ENCODE measurements at places on chromosomes 2 and 18.

DNA sequence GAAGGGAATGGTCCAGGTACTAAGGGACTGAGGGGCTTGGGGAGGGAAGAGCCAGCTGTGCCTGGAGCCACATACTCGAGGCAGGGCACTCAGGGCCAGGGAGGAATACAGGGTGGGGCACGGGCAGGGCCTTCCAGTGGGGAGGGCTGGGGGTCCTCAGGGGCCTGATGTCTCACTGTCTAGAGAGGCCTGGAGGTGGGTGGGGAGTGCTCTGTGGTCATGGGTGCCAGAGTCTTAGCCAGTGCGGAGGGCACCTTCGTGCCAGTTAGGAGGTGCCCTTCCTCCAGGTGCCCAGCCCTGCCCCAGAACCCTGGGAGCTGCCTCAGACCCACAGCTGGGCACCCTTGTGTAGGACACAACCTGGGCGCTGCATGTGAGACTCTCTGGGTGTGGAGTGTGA lies 81.2 kb downstream of the SMAD7 start:
- DNase-seq, result no peak

- DNase-seq, result no peak
These were observed 38.0 kb downstream of the PTRHD1 start for GRCh38 chr2:24754985-24755705.

GRCh38 chr2:188130317-188130716 lies 161.4 kb upstream of the GULP1 start:
- no peak for DNase-seq

DNA sequence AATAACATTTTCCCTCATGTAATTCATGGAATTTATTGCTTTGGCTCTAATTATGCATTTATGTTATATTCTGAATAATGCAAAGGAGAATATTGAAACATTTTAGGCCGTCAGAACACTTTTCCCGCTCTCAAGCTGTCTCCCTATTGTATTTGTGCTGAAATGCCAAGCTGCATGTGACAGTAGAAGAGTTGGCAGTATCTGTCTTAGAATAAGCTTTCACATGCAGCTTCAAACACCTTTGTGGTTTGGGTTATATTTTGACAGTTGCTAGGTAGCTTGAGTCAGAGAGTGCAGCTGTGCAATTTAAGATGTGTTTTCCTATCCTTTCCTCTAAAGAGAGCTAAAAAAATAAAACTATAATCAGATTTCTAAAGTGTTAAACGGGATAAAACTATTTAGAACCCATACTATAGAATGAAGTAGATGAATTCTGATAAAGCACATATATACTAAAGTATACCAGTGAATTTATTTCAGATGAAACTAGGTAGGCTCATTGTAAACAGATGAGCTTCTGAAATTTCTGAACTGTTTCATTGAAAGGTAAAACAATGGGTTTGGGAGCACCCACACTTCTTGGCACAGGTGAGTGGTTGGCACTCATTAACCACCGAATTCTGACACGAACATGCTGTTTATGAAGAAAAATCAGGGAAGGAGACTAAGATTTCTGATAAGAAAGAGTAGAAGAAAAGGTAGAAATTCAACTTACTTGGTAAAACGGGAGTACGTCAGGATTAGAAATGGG lies 43.4 kb downstream of the PLCL1 start:
- DNase-seq, result no peak

GRCh38 chr2:236143811-236144210 lies 24.4 kb downstream of the GBX2 start:
- no peak for DNase-seq

- DNase-seq, result no peak
These were observed 422.0 kb downstream of the GALR1 start for GRCh38 chr18:77671456-77672167.

GRCh38 chr2:105327690-105328089 lies 1.8 kb downstream of the TGFBRAP1 start:
- DNase-seq, result no peak

DNA sequence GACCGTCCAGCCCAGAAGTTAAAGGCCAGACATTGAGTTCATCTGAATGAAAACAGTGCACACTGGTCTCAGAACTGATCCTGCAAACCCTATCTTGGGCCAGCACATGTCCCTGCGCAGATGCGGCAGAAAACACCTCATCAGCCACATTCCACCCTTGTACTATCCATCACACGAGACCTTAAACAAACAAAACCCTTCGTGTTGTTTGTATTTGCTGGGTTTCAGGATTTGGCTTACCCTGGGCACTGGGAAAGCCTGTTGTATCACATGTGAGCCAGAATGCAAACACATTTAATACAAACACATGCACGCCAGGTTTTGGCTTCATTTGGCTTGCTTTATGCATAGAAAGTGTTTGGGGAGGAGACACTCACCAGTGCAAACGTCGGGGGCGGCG lies 12.5 kb downstream of the WIPF1 start:
- DNase-seq, result no peak

- DNase-seq, result no peak
These were observed 190.4 kb downstream of the KIAA1328 start for GRCh38 chr18:37019157-37019827.

- no peak for DNase-seq
These were observed 28.6 kb upstream of the MEX3C start for GRCh38 chr18:51226068-51226467.

GRCh38 chr18:28439870-28440269 lies 262.9 kb upstream of the CDH2 start:
- DNase-seq, result no peak

- no peak for DNase-seq
These were observed 276.6 kb downstream of the MREG start for GRCh38 chr2:215736653-215737290.

DNA sequence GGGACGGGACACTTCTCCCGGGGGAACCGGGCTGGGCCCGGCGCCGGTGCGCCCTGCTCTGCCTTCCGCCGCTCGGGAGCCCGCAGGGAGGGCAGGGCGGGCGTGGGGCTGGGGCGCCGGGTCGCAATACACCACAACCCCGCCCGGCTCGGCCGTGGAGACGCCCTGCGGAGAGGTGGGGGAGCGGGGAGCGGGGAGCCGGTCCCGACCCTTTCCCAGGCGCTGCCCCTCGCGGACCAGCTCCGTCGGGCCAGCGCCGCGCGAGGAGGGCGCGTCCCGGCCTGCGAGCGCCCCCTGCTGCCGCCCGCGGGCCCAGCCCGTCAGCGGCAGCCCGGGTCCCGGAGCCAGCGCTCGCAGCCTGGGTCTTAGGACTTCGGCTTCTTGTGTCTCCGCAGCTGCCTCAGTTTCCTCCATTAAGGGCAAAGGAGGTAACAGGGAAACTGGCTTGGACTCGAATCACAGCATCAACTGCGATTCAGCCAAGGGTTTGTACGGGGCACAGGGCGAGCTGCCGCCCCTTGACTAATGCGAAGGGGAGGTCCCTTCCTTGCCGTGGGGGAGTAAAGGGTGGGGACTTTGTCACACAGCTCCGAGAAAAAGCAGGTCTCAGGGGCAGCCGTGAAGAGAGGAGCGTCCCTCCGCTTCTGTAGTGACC lies 635 bp upstream of the ADRA2B start:
- peak; percentile 56 for DNase-seq

GRCh38 chr2:180653481-180653880 lies 326.9 kb upstream of the UBE2E3 start:
- no peak for DNase-seq

DNA sequence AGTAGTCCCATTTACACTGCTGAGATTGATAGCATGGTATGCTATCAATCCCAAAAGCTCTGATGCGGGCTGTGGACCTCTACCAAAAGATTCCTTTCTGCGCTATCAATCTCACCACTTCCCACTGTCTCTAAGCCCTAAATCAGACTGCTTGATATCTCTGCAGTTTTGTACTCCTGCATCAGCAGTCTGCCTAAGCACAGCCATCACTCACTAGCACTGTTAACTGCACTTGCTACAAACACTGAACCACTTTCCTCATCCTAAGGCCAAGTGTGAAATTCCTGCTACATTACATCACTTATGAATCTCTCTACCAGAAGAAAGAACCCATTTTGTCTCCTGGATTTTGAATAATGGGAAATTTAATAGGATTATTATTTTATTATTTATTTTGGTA lies 237.0 kb downstream of the HNMT start:
- DNase-seq, result no peak

- DNase-seq, result no peak
These were observed 69.5 kb upstream of the PSME4 start for GRCh38 chr2:54040250-54040649.

DNA sequence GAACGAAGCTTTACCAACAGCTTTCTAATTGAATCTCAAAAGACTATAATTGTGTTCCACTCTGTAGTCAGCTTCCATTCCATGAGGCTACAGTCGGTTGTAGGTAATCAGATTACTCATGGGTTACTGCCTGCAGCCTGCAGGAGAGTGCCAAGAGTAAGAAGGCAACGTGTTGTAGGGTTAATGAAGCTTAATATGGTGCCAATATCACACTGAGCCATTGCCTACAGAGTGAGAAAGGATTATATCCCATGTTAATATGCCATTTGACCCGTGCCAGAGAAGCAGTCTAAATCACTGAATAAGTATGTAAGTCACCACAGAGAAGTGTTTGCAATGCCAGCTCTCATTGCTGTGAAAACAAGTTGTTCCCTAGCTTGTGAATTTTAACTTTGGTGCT lies 734.5 kb upstream of the ACVR2A start:
- DNase-seq, result no peak

DNA sequence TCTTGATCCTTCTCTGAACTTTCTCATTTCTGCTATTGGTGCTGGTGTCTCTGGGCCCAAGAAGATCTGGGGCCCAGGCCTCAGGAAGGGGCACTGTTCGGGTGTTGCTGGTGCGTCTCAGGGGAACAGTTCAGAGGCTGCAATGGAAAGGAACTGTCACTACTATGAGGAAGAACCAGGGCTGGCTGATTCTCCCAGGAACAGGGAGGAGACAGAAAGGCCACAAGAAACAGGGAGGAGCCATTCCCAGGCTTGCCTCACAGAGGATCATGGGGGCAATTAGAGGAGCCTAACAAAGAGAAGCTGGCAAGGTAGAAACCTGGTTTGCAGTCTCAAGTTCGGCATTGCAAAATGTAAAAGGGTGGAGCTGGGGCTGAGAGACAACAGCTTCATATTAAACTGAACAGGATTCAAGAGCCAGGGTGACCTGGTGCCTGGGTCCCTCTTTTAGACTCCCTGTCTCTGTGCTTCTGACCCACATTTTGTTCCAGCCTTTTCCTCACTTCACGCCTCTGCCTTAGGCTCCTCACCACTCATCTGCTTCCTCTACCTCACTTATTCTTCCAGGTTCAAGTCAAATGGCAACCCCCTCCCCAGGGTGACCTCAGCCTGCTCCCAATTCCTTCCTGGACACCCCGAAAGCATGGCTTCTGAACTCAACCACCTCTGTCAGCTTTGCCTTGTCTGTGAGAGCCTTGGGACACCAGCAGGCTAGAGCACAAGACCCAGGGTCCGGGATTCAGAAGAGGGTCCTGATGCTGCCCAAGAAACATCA lies 58.4 kb downstream of the GYPC start:
- DNase-seq, result no peak

GRCh38 chr2:197455428-197455827 lies 2.1 kb downstream of the COQ10B start:
- DNase-seq, result no peak

GRCh38 chr2:204608237-204608939 lies 63.1 kb downstream of the PARD3B start:
- DNase-seq, result no peak

GRCh38 chr18:2306606-2307005 lies 264.7 kb downstream of the METTL4 start:
- DNase-seq, result no peak

- no peak for DNase-seq
These were observed 84.2 kb upstream of the ASAP2 start for GRCh38 chr2:9122367-9122766.

DNA sequence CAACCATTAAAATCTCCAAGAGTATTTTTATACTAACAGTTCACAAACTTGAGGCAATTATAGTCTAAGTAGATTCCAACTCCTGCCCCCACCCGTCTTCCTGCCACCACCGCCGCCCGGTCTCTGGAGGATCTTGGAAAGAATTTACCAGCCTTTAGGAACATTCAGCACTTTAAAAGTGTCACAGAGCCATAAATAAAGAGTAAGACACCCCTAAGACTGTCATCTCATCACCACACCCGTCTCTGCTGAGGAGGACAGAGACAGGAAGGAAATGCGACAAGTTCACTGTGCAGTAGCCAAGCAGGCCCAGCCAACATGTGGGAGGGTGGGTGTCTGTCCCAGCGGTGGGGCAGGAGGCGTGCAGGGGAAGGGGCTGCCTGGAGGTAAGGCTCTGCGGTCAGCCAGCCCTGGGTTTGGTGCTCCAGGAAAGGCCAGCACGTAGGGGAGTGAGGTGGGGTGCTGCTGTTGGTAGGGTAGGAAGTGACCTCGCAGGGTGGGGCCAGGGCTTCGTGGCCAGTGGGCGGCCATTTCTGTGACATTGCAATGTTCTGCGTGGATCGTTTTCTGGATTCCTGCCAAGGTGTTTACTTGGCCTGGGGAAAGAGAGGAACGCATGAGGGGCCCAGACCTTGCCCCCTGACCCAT lies 111.6 kb downstream of the FAM210A start:
- no peak for DNase-seq

DNA sequence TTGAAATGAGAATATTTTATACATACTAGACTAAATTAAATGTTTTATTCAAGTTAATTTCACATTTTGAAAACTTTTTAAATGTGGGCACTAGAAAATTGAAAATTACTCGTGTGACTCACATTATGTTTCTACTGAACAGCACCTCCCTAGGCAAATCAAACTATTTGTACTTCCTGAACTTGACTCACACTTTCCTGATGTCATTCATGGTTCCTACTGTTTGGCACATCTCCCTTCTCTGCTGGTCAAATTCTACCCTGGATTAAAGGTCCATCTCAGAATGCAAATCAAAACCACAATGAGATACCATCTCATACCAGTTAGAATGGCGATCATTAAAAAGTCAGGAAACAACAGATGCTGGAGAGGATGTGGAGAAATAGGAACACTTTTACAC lies 16.7 kb downstream of the LHCGR start:
- no peak for DNase-seq

DNA sequence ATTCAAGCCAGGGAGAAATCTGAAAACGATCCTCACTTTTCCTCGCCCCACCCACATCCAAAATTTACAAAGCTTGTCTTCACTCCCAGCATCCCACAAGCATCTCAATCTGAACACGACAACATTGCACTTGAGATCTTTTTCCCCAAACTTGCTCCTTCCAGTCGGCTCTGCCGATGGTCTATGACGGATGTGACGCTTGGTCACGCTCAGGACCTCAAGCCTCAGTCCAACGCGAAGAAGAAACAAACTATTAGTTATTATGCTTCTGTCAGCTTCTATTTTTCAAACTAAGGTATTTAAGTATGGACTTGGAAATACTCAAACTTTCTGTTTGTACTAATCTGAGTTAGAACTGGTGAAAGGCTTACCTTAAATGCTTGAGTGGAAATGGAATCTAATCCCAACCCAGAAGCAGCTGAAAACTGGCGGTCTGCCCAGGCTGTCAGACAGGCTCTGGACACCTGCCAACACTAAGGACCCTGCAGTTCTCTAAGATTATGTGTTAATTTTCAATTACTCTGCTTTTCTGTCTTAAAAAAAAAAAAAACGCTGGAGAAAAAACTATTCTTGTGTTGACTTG lies 132.1 kb upstream of the DNMT3A start:
- no peak for DNase-seq

Data from stimulated activated CD4-positive, alpha-beta T cell treated with anti-CD3 and anti-CD28 coated beads, Interleukin-15, amount 100 ng/mL, for 48 hours (primary cell).